ENCODE measurements at places on chromosomes 11 and 22.

GRCh38 chr11:94544646-94545263, 1.0 kb downstream of the FUT4 start:
- no peak for DNase-seq

DNA sequence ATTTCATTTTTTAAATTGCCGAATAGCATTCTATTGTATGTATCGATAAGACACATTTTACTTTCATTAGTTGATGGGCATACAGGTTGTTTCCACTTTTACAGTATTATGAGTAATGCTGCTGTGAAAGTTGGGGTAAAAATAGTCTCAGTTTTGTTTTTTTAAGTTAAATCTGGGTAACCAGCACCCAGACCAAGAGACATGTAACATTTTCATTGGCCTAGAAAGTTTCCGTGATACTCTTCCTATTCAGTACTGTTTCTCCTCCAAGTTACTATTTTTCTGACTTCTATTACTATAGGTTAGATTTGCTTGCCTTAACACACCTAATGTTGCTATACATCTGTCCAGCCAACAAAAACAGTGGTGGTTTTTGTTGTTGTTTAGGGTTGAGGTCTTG, 12.3 kb downstream of the IPO7 start:
- no peak for DNase-seq

- DNase-seq: no peak
These were observed 199.7 kb downstream of the NAV2 start for GRCh38 chr11:19912115-19912957.

DNA sequence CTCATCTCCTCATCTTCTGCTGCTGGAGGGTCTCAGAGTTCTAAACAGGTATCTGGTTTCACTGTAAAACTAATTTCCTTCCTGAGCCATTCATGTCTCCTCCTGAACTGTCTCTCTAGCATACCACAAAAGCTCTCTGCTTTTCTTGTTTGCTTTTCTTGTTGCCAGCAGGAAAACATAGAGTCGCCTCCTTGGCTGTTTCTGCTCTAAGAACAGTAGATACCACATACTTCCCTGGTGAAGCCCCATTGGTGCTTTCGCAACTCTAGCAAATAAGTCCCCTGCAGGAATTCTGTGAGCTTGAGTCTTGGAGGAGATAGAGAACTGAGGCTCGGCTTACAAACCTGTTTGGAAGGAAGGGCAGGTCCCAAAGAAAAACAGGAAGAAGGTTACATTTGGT, 7.0 kb downstream of the DIXDC1 start:
- no peak for DNase-seq

GRCh38 chr11:18312663-18313420, 9.1 kb downstream of the HPS5 start:
- no peak for DNase-seq

- no peak for DNase-seq
These were observed 102.6 kb downstream of the CSNK2A3 start for GRCh38 chr11:11250470-11250869.

DNA sequence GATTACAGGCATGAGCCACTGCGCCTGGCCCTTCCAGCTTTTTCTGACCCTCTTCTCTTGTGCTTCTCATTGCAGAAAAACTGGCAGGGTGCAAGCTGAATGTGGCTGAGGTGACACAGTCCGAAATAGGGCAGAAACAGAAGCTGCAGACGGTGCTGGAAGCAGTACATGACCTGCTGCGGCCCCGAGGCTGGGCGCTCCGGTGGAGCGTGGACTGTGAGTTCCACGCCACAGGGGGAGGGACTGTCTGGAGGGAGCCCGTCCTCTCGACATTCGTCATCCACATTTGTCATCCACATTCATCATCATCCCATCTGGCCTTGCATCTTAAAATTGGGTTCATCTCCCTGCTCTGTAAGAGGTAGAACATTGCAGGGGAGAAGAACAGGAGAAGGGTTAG, 49.3 kb upstream of the PARVG start:
- no peak for DNase-seq

DNA sequence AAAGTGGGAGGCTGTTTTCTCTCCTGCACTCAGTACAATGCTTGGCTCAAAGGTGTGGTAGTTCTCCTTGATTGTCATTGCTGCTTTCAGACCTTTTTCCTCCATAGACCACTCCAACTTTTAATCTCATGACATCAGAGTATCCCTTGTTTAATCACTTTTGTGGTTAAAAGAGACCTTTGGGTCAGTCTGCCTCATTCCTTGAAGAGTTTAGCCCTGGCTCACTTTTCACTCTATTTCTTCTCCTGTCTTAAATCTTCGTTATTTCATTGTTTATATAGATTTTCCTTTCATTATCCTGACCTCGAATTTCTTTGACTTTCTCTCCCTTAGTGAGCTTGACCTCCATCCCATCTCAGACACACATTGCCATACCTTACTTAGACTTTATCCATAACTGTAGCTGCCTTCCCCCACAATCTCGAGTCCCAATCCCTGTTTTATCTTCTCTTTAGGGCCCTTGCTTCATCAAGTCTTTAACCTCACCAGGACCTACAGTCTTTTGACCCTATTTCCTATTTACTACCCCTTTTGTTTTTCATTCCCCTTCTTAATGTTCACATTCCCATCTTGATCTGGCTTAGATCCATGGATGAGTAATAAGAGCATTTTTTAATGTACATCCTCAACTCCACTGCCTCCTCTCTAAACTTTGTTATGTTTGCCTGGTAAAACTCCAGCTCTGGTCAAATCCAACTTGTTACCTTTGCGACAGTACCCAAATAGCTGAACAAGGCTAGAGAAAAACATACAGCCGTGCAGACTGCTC, 9.5 kb downstream of the ATXN10 start:
- DNase-seq: no peak

DNA sequence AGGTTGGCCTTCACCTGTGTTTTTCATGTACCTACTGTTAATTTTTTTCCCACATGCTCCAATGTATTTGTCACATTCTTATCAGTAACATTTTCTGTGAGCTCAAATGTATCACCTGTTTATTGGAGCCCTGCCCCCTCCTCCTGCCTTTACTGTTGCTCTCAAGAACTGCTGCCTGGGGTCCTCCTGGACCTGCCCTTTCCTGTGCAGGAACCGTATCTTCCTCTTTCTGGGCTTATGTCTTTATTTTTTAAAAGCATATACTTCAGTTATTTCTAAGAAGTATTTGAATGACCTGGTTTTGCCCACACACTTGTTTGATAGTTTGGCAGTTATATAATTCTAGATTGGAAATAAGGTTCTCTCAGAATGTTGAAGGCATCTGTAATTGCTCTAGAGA, 5.9 kb downstream of the FAM118B start:
- peak; percentile 68 for DNase-seq

DNA sequence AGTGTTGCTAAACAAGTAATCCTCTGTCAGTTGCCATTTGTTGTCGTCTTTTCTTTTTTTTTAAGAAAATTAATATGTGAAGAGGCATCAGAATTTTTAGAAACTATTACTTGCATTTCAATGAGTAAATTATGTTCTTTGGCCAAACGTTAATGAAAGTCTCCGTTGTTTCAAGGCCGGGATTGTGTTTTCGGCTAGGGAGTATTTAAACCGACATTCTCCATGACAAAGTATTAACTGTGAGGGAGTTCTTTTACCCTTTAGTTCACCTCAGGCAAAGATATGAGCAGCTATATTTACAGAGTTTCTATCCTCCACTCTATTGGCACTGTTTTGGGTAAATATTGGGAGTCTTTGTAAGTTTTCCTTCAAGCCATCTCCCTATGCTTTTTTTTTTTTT, 668.9 kb downstream of the METTL15 start:
- DNase-seq: no peak

DNA sequence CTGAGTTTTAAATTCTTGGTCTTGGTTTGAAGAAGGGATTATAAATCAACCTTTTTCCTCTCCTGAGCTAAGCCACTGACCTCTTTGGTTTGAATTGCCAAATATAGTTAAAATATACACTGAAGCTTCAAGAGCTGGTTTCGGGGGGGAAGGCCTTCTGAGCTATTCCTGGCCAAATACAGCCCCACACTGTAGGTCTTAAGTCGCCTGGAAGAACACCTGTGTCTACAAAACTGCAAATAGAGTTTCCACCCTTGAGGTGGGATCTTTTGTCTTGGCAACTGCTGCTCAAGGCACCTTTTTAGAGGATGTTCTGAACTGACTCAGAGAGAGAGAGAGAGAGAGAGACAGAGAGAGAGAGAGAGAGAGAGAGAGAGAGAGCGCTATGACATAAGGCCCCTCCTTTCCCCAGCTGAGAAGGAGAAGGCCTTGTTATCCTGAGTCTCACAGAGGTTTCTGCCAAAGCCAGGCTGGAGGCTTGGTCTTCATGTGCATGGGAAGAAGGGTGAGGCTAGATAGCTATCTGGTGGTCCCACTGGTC, 5.5 kb downstream of the ADM start:
- no peak for DNase-seq

GRCh38 chr11:128695539-128696221, 1.8 kb downstream of the FLI1 start:
- peak; percentile 100 for DNase-seq

- no peak for DNase-seq
These were observed 99.1 kb downstream of the CD44 start for GRCh38 chr11:35237860-35238715.

DNA sequence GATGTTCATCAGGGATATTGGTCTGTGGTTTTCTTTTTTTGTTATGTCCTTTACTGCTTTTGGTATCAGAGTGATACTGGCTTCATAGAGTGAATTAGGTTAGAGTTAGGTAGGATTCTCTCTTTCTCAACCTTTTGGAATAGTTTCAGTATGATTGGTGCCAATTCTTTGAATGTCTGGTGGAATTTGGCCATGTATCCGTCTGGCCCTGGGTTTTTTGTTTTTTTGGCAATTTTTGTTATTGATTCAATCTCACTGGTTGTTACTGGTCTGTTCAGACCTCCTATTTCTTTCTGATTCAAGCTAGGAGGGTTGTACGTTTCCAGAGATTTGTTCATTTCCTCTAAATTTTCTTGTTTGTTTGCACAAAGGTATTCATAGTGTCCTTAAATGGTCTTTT, 54.4 kb downstream of the ATXN10 start:
- no peak for DNase-seq

DNA sequence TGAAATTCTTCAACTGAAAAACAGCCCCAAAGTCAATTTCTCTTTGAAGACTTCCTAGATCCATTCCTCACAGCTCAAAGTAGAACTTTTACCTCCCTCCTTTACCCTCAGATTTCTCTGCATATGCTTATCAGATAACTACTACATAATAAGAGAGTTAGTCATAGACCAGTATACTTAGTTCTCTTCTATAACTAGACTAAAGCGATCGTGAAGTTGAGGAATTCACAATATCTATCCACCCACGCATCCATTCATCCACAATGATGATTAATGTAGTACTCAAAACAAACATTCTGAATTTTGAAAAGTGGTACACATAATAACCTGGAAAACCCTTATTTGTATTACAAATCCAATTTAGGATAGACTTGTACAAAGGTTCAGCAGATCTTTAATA, 800.9 kb upstream of the TENM4 start:
- no peak for DNase-seq

DNA sequence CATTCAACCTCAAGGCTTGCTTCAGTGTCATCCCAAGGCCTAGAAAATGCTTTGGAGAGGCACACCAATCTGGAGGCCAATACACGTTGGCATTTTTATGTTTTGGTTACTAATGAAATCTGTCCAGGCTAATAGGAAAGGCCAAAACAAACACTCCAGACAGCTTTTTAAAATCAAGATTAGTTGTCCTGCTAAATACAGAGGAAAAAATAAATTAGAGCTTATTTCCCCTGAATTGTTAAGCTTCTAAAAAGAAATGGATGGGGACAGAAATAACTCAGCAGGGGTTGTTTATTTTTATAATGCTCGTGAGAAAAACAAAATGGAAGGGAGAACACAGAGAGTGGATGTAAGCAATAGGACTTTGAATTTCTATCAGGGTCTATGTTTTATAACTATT, 438.5 kb upstream of the LRRC4C start:
- no peak for DNase-seq

GRCh38 chr22:38455076-38455529, at the start of gene KCNJ4:
KCNJ4 (minus strand) TSS chr22:38455199; CDS start chr22:38428132, 27,067 bp downstream.
- DNase-seq: no peak

Data from GF-D8 (cell line).